Cardiac septum (tissue), 1 donor: ENCODE measurements at places on chromosomes 12 and 14. TPM values are rescaled to one million over a fixed set of nuclear protein-coding genes. Genes with fewer than 3 reads are reported as not detected.

GRCh38 chr14:87888136-87888999 lies 104.6 kb downstream of the GALC start:
- DNase-seq: no peak

Gene RNASE7
- not detected for total RNA-seq

- DNase-seq: no peak
These were observed 100.3 kb downstream of the GTF2A1 start for GRCh38 chr14:81120501-81120900.

- DNase-seq: no peak
These were observed at the start of gene SLC8A3 for GRCh38 chr14:70188659-70189455. Gene SLC8A3, minus strand, starts transcription at chr14:70188951. Its CDS starts 20,529 bp downstream, at chr14:70168422.

DNA sequence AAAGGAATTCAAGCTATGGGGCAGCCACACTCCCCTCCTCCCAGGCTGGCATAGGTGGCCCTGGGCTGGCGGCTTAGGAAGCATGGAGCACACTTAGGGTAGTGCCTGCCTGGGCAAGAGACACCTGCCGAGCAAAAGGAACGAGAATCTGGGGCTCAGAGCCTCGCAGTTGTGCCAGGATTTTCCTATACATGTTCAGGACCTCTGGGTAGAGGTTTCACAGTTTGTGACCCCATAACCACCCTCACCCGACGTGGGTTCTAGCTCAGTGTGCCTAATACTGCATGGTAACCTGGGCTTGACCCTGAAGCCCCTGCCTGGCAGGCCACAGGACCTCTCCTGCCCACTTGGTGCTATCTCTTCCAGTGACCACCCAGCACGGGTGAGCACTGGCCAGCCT lies 99.5 kb downstream of the FBXL14 start:
- DNase-seq: no peak

DNA sequence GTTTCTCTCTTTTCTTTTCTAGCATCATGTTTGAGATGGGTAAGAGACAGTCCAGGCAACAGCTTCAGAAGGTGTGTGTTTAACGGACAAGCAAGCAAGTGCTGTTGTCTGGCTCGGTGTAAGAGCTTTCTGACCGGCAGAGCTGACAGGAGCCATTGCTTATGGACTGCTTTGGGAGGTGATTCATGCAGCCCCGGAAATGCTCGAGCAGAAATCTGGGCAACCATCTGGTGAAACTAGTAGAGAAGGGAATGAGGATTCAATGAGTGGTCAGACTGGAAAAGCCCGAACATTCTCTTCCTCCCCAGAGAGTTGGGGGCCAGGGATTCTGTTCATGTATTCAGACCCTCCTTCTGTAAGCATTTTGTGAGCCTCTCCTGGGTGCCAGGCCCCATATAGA lies 24.4 kb downstream of the TUNAR start:
- no peak for DNase-seq

DNA sequence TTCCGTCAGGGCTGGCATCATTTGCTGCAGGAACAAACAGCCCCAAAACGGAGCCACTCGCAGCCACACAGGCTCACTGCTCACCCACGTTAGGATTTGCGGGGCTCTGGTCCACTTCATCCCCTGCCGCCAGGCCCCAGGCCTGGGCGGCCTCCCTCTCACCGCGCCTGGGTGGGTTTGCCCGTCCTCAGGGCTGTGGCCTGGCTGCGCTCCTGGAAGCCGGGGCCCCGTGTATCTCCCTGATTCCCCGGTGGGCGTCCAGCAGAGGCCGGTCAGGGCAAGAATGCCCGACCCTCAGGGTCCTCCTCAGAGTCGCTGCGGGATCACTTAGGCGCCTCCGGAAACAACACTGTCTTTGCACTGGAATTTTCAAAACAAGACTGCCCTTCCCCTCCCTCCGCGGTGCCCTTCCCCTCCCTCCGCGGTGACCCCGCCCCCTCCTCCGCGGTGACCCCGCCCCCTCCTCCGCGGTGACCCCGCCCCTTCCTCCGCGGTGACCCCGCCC lies 15.7 kb upstream of the FBRSL1 start:
- no peak for DNase-seq

DNA sequence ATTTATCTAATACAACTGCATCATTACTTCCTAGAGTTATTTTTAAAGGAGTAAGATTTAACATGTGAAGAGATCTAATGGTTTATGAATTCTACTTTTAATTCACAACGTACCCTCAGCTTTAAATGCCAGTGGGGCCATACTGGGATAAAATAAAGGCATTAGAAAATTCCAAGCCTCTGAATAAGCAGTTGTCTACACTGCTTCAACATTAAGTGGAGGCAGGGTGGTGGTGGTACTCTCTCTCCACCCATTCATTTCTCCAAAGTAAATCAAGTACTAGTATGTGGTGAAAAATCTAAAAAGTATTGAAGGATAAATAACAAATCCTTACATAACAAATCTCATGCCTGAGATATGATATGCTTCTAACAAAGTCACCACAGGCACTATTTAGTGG lies 52.4 kb downstream of the FERMT2 start:
- DNase-seq: no peak

- no peak for DNase-seq
These were observed 139.4 kb downstream of the TBX5 start for GRCh38 chr12:114266536-114266935.

- peak; percentile 83 for DNase-seq
These were observed at the start of gene CRACR2A for GRCh38 chr12:3752741-3753486. Gene CRACR2A, minus strand, starts transcription at chr12:3753109. Its CDS starts 56,110 bp downstream, at chr12:3696999.

DNA sequence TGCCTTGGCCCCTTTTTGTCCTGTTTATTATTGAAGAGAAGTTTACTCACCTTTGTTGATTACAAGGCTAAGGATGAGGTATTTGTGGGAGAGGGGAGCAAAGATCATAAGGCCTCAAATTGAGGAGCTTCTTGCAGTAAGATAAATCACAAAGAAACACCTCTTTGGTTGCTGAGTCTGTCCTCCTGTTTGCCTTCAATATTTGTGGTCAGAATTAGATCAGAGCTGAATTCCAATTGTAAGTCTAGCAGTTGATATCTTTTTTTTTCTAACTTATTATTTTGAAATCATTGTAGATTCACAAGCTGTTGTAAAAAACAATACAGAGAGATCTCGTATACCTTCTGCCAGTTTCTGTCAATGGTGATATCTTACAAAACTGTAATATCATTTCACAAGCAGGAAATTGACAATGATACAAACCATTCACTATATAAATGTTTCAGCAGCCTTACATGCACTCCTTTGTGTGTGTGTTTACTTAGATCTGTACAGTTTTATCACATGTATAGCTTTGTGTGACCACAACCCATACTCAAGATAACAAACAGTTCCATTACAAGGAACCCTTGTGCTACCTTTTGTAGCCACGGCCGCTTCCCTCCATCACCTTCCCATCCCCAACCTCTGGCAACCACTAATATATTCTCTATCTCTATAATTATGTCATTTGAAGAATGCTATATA lies 97.4 kb downstream of the KICS2 start:
- DNase-seq: no peak

Gene OTX2
- total RNA-seq: not detected

DNA sequence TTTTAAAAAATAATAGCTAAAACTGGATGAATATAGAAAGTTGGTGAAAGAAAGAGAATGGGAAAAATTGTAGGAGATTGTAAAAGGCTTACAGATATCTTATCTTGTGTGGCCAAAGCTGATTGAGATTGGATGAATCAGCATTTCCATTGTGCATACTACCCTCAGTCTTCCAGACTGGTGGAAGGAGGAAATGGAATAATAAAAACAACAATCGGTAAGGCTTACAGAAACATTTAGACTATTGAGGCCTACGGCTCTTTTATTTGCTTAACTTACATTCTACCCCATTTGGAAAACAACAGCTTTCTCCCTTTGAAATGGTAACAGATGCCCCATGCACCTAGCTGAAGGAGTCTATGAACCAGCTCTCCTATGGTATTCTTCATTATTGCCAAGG lies 129.8 kb downstream of the PTPRB start:
- DNase-seq: no peak

GRCh38 chr14:68547305-68548193 lies 245.3 kb downstream of the ZFP36L1 start:
- no peak for DNase-seq

GRCh38 chr14:41303506-41303905 lies 303.2 kb upstream of the LRFN5 start:
- no peak for DNase-seq

Gene TOMM20L
- total RNA-seq: not detected

GRCh38 chr12:119631930-119632678 lies 35.8 kb upstream of the PRKAB1 start:
- DNase-seq: no peak

DNA sequence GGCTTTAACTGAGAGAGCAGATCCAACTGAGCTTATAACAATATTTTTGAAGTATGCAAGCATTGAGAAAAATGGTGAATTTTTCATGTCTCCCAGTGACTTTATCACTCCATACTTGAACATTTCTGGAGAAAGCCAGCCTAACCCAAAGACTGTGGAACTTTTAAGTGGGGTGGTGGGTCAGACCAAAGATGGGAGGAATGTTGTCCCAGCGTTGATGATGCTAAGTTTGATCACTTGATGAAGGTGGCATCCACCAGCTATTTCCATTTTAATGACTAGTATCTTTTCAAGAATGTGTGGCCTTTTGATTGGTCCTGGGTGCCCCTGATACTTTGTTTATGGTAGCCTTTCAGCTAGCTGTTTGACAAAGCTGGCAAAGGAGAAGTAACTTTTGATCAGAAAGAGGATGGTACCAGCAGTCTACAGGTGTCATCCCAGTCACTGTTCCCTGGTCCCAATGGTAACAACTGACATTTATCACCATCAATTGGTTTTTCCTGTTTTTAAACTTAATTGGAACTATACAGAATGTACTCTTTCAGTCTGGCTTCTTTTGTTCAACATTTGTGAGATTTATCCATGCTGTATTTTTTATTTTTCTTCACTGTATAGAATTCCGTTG lies 14.2 kb downstream of the SINHCAF start:
- DNase-seq: no peak

DNA sequence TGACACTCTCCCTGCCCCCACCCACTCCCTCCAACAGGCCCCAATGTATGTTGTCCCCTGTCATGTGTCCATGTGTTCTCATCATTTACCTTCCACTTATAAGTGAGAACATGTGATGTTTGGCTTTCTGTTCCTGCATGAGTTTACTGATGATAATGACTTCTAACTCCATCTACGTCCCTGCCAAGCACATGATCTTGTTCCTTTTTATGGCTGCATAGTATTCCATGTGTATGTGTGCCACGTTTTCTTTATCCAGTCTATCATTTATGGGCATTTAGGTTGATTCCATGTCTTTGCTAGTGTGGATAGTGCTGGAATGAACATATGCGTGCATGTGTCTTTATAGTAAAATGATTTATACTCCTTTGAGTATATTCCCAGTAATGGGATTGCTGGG lies 100.0 kb upstream of the LHX5 start:
- no peak for DNase-seq

DNA sequence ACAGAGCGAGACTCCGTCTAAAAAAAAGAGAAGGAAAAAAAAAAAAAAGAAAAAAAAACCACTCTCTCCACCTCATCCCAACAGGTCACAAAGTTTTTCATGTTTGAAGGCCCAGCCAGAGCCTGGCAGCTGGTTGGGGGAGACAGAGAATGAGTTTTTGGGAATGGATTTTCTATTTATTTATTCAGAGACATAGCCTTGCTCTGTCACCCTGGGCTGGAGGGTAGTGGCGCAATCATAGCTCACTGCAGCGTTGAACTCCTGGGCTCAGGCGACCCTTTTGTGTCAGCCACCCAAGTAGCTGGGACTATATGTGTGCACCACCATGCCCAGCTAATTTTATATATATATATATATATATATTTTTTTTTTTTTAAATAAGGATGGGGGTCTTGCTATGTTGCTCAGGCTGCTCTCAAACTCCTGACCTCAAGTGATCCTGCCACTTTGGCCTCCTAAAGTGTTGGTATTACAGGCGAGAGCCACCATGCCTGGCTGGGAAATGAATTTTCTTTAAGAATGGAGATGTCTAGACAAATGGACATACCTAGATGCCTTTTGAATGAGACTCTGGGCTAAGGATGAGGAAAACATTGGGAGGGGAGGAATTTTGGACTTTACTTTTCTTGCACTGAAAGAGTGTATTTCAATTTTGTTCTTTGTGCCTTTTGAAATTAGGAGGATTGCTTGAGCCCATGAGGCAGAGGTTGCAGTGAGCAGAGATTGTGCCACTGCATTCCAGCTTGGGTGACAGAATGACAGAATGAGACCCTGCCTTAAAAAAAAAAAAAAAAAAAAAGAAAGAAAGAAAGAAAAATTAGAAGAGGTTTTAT lies 16.9 kb upstream of the PPP1R1A start:
- DNase-seq: no peak

GRCh38 chr14:95519699-95520098 lies 3.2 kb upstream of the SYNE3 start:
- peak; percentile 90 for DNase-seq

DNA sequence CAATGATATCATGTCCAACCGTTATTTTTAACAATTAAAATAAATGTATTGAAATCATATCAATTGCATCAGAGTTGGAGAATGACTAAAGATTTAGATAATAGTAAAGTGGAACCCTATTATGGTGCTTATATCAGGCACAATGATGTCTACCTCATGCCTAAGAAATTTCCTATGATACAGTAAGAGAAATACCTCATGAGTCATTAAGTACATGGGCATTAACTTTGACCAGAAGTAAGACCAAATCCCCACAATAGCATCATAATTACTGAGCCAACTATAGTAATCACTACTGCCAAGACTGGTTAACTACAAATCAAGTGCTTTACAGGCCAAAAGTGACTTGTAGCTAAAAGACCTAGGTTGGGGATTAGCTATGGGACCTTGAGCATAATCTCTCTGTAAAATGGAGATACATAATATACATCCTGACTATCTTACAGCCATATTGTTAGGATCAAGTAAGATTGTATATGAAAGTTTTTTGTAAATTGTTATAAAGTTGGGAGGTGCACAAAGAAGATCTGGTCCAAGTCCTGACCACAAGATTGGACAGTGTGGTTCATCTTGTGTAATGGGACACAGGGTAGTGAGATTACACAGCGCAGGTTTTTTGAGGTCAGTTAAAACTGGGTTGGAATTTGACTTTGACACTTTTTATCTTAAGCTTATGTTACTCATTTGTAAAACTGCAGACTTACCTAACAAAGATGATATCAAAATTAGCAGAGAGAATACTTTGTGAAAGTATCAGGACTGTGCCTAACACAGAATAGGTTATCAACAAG lies 60.5 kb downstream of the ERGIC2 start:
- no peak for DNase-seq

Gene GPD1
- total RNA-seq: 5.1 TPM

GRCh38 chr14:91205459-91205858 lies 39.0 kb downstream of the GPR68 start:
- DNase-seq: no peak

GRCh38 chr14:105080161-105080560 lies 14.9 kb upstream of the GPR132 start:
- DNase-seq: no peak

Gene NRL
- 2.4 TPM for total RNA-seq

- no peak for DNase-seq
These were observed 76.7 kb downstream of the GALNT8 start for GRCh38 chr12:4796694-4797482.
